NCI-H187 (cell line): ENCODE measurements at places on chromosomes 1 and 21.

DNA sequence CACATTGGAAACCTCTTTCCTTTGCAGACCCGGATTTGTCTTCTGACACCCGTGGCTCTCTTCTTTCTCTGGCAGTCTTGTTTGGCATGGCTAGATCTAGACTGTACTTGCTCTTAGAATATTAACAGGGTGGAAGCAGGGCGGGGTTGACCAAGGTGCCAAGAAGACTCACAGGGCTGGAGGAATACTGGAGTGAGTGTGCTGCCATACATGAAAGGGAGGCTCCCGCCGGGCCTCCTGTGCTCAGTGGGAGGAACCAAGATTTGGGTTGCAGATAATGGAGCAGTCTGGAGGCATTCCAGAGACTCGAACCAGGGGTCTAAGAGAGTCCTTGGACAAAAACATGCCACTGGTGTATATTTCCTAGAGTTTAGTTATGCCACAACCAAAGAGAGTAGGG lies 27.6 kb upstream of the SNX27 start:
- no peak for DNase-seq

GRCh38 chr1:185559151-185559550 lies 175.0 kb upstream of the HMCN1 start:
- DNase-seq: no peak

- DNase-seq: no peak
Observed at GRCh38 chr1:204366759-204367158, 7.0 kb upstream of the PLEKHA6 start.

DNA sequence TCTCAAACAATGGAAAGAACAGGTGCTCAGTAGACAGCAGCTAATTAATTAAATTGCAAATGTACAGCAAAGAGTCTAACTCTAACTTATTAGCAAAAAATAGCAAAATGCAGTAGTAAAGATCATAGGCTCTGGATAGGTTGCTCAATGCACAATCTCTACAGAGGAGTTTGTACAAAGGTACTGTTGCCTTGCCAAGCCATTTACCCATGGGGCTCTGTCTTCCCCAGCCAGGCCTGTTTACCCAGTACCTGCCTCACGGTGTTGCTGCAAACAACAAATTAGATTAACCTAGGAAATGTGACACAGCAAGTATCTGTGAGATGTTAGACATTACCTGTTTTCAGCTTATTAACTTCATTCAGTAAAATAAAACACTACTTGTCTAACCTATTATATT lies 222.0 kb downstream of the DENND1B start:
- no peak for DNase-seq

DNA sequence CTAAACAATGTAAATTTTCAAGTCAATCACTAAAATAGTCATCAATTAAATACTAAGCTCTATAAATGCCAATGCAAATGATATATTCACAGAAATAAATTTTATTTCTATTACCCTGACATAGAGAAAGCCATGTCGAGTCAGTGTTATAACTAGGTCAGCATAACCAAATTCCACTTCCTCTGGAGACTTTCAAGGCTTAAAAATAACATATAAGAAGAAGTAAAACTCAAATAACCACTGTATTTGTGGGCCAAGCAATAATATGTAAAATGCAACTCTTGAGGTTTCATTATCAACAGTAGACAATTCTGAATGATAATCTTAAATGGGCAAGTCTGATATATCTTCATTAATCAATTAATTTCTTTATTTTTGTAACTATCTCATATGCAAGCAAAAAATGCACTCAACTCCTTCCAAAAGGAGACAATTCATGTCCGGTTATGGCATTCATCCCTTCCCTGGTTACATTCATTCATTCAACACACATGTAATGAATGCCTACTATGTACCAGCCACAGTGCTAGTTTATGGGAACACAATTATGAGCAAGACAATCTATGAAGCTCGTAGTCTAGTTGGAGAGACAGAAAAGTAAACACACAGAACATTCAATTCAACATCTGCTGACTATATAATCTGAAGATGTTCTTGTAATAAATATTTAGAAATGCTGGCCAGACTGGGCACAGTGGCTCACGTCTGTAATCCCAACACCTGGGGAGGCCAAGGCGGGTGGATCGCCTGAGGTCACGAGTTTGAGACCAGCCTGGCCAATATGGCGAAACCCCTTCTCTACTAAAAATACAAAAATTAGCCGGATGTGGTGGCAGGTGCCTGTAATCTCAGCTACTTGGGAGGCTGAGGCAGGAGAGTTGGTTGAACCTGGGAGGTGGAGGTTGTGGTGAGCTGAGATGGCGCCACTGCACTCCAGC lies 37.1 kb upstream of the CAP1 start:
- no peak for DNase-seq

GRCh38 chr1:111738436-111739193 lies 580 bp downstream of the INKA2 start:
- peak; percentile 80 for DNase-seq

DNA sequence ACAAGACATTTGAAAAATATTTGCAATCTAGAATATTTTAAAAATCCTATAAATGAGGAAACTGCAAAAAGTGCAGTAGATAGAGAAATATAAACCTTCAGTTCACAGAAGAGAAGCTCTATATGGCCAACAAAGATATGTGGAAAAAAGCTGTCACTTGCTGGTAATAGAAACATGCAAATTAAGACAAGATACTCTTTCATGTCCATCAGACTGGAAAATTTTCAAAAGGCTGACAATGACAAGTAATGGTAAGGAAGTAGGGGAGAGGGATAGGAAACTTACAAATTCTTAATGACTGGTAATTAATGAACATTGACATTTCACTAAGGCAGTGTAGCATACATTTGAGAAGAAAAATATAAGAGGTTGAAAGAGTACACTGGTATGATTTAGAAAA lies 147.9 kb downstream of the MRPL39 start:
- no peak for DNase-seq

DNA sequence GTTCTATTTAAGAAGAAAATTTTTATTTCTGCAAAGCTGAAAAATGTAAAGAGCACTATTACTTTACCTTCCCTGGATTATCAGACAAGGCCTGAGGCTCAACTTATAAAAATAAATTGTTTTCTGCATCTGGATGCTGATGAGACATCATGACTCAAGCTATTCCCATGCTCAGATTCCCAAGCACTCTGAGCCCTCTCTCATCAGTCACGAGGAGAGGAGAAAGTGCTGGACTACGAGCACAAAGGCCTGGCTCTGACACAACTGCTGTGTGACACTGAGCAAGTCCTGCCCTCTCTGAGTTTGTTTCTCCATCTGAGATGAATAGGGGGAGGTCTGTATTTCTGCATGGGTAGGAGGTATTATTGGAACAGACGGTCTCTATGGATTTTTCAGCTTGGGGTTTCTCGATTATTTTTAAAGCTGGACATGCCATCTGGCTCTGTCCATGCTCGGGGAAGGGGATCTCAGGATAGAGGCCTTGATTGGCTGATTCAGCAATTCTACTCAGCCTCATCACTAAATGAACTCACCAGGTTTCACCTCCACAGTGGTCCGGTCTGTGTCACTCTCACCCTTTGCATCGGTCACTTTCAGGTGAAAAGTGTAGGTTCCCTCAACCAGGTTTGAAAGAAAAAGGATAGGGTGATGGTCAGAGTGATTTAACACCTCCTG lies 107.7 kb downstream of the KIAA0319L start:
- no peak for DNase-seq

DNA sequence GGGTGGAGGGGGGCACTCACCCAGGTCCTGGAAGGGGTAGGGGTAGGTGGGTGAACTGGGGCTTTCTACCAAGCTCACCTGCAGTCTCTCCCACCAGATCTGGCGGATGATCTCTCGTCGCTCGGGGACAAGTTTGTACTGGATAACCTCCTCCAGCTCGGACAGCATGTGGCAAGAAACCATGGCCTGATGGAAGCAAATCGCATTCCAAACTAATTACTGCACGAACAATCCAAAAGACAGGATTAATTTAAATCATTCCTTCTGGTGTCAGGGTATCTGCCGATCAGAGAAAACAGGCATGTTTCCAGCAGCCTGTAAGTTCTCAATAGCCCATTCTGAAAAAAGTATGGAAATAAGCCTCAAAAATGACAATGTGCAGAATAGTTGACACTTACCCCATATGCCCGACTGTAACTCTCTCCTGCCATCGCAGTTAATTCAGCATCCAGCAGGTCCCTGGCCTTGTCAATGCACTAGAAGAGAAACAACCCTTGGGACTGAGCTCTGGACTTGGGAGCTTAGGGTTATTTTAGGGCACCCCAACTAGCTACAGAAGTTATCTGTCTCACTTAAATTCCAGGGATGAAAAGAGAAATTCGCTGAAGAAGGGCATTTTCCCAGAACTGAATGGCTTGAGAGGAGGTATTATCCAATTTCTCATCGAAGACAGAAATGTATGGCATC lies 44.4 kb upstream of the ANGPTL7 start:
- DNase-seq: no peak

GRCh38 chr1:174358344-174358743 lies 89.4 kb upstream of the GPR52 start:
- no peak for DNase-seq

DNA sequence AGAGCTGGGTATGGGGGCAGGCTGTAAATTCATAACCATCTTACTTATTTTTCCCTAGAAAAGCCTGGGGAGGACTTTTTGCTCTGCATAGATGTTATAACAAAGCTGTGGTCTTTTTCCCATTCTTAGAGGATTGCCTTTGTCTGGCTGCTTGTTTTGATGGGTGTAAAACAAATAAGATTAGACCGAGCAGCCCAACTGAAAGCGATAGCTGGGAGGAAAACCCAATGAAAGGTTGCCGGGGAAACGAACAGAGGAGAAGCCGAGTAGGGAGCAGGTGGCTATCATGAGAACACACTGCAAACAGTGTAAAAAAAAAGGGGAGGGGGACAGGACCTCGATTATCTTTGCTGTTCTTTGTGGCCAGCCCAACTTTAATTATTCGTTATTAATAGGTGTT lies 1.9 kb downstream of the ELAVL4 start:
- DNase-seq: peak; percentile 65

DNA sequence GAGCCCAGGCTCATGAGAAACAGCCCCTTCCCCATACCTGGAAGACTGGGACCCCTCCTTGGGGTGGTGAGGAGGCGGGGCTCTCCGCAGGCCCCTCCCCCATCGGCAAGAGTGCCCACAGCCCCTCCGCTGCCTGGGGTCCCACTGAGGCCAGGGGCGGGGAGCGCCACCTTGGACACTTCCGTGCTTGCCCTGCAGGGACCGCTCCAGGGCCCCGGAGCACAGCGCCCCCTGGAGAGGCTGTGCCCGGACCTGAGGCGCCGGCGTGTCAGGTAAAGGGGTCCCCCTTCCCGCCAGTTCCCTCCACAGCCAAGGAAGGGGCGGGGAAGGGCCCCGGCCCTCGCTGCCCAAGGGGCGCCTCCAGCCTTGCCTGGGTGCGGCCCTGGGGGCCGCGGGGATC lies 21.5 kb downstream of the INAVA start:
- no peak for DNase-seq

GRCh38 chr1:159921251-159921650 lies 4.1 kb downstream of the TAGLN2 start:
- DNase-seq: no peak

DNA sequence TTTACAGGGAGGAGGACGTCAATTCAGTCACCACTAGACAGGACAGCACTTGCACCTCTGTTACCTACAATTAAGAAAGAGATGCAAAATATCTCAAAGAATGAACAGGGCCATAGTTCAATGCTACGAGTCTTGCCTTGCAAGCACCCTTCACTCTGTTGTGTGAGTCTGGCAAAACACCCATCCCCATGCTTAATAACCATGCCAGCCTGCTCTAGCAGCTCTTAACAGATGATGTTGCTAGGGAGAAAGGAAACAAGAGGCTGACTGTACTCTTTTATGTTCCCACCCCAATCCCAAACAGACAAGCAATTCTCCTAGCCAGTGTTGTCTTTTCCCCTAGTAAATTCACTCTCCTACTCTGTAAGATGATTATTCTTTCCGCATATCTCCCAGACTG lies 5.3 kb downstream of the CBR1 start:
- DNase-seq: no peak

DNA sequence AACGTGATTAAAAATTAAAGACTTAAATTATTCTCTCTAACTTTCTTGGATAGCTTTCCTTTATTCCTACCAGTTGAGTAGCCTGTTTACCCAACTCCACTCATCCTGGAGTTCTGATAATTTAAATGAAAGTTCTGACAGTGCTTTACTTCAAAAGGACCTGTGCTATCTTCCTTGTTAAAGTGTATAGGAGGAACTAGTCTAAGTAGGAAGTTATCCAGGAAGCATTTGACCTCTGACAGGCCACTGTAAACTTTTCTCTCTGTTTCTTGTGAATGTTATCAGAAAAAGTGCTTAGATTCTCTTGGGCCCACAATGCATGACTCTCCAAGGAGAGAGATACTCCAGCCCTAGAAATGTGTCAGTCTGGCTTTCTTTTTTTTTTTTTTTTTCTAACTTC lies 9.2 kb downstream of the UAP1 start:
- no peak for DNase-seq

- no peak for DNase-seq
Observed at GRCh38 chr1:188386161-188386560, 1557.4 kb downstream of the PLA2G4A start.

DNA sequence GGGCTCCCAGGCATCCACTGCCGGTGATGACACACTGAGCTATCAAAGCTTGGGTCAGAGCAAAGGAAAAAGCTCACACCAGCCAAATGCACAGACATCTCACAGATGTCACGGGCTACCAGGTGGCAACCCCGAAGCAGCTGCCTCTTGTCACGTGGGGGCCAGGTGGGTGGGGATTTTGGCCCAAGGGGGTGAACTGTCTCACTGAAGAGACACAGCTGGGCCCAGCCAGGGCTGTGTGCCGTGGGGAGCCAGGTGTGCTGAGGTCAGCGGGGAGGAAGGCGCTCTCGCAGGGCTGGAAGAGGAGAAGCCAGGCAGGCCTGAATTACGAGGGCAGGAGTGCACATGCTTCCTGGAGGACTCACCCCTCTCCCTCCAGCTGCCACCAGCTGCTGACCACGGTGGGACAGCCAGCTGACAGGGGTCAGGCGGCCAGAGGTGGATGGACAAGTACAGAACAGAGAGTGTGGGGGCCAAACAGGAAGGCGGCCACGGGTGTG lies 32.4 kb downstream of the KCNN3 start:
- peak; percentile 87 for DNase-seq

DNA sequence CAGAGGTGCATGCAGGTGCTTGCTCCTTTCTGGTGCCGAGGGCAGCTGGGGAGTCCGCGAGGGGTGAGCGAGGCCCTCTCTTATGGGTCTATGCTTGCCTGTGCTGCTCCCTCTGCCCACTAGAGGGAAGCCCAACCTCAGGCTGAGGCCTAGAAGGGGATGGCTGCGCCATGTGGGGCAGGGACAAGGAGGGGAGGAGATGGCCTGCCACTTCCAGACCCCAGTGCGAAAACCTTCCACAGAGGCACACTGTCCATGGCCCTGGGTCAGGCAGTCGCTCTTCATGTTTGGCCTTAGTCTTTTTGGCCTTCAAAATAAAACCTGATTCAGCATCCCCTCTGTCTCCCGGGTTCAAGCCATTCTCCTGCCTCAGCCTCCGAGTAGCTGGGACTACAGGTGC lies 14.0 kb downstream of the RHBG start:
- DNase-seq: peak; percentile 65

DNA sequence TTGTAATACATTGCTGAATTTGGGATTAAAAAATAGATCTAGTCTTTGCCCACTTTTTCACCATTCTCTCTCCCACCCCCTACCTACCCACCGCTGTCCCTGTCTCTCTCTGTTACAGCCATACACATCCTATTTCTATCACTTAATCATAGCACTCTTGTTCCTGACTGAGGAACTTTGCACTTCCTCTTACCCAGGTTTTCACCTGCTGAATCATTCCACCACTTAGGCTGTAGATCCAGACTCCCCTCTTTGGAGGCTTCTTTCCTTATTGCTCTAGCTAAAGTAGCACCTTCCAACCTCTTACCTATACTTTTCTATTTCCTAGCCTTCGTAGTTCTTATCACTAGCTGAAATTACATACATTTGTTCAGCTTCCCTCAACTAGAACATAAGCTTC lies 59.6 kb downstream of the ATP6V1G3 start:
- DNase-seq: no peak

GRCh38 chr1:243756529-243756928 lies 93.5 kb downstream of the AKT3 start:
- no peak for DNase-seq
